ENCODE measurements at places on chromosomes 6 and 20.

DNA sequence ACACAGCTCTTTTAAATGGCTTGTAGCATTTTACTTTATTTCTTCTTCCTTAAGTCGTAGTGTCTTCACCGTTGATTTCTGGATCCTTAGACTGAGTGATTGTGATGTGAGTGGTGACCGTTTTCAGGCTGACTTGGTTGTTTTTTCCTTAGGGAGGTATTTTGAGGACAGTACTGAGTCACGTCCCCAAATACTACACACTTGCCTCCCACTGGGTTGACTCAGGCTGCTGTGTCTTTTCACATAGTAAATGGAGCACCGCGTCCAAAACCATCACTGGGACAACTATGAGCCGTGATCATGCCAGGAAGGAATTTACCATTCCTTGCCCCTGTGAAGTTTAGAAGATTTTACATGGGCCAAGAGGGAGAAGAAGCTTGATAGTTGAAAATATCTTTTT, 174.1 kb downstream of the FARS2 start:
- no peak for DNase-seq

DNA sequence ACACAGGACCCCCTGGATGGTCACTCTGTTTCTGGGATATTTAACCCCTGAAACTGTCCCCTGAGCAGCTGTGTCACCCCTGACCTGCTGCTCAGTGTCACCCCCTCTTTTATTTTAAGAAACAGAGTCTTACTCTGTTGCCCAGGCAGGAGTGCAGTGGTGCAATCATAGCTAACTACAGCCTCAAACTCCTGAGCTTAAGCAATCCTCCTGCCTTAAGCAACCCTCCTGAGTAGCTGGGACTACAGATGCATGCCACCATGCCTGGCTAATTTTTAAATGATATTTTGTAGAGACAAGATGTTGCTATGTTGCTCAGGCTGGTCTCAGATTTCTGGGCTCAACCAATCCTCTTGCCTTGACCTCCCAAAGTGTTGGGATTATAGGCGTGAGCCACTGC, 21.5 kb upstream of the GTSF1L start:
- no peak for DNase-seq

DNA sequence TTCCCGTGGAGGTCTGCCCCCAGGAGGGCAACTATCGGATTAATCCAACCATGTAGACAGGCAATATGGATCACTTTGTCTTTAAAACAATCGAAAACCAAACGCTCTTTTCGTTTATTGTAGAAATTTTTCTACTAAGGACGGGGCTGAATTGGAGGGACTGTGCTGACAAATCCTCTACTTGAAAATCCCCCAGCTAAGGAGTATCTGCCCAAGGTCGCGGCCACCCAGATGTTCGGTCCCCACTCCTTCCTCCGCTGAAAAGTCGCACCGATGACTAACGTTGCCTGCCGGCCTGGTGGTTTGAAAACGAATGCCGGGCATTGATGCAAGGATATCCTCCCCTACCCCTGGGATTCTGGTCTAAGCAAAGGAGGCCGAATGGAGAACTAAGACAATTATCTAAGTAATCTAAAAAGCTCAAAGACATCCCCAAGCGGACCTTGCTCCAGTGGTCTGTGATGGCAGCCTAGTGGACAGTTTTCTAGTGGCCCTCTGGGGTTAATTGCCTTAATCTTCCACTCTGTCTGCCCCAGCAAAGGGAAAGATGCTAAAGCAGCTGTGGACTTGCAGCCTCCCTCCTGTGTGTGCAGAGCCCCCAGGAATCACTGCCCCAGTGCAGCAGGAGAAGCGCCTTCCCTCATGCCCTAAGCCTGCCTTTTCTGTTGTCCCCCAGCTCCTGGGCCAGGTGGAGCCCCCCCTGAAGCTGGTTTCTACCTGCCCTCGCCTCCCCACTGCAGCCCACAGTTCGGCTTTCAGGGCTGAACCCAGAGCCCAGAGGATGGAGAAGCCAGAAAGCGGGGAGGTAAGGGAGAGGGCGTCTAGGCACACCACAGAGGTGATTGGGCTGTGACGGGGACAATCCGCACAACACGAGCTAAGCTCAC, 3.6 kb upstream of the FOXC1 start:
- no peak for DNase-seq

GRCh38 chr6:95169775-95170174, 407.6 kb upstream of the MANEA start:
- no peak for DNase-seq

GRCh38 chr20:22466447-22467171, 117.8 kb downstream of the FOXA2 start:
- DNase-seq = no peak

DNA sequence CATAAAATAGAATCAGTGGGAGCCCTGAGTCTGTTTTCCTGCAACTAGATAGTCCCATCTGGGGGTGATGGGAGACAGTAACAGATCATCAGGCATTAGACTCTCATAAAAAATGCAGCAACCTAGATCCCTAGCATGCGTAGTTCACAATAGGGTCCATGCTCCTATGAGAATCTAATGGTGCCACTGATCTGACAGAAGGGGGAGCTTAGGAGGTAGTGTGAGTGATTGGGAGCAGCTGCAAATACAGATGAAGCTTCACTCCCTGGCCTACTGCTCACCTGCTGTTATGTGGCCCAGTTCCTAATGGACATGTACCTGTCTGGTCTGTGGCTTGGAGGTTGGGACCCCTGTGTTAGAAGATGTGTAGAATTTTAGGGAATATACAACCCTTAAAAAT, 904.5 kb upstream of the EPHA7 start:
- no peak for DNase-seq

- DNase-seq = no peak
These were observed 3.0 kb upstream of the GCM1 start for GRCh38 chr6:53151676-53152075.

DNA sequence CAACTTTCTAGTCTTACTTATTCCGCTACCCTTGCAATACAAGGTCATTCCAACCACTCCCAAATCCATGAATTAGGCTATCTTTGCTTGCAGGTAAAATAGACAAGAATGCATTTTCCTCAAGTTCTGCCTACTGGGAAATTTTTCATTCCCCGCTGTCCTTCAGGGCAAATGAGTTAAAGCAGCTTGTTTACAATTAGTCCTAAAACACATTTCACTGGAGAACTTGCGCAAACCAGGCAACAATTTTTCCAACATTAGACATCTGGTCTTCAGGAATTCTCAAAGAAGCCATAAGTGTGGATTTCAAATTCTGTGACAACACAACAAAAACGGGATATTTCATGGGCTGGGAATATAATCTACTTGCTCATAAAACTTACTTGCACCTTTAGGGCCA, 20.4 kb downstream of the SPINT4 start:
- no peak for DNase-seq

DNA sequence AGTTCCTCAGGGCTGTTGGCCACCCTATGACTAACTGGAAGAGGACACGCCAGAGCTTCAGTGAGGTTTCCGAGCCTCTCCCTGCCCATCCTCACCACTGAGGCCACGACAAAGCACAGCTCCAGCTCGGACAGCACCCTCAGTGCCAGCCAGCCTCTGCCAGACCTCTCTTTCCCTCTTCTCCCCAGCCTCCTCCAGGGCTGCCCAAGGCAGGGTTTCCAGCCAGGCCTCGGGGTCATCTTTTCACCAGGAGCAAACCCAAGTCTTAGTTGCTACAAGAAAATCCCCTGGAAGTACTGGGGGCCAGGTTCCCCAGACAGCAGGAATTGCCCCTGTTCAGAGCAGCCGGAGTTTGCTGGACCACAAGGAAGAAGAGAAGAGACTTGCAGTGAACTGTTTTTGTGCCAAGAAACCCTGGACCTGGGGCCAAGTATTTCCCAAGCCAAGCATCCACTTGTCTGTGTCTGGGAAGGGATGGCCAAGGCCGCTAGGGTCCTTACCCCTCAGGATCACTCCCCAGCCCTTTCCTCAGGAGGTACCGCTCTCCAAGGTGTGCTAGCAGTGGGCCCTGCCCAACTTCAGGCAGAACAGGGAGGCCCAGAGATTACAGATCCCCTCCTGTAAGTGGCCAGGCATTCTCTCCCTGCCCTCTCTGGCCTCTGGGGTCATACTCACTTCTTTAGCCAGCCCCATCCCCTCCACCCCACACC, 41.6 kb downstream of the PLAGL2 start:
- no peak for DNase-seq

DNA sequence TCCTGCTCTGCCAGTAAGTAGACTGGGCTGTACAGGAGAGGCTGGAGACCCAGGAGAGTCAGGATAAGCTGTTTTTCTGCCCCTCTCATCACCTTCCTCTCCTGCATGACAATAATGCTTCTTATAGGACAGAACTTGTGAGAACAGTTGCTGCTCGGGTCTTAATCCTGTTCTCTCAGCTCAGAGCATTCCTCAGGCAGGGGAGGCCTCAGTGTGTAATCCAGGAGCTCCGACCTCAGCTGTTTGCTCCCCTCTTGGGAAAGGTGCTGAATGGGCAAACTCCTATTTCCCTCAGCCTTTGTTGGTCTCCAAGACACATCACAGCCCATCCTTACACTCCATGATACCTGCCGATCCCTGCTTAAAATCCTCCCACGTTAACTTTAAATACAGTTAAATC, 134.9 kb upstream of the LRFN2 start:
- no peak for DNase-seq

DNA sequence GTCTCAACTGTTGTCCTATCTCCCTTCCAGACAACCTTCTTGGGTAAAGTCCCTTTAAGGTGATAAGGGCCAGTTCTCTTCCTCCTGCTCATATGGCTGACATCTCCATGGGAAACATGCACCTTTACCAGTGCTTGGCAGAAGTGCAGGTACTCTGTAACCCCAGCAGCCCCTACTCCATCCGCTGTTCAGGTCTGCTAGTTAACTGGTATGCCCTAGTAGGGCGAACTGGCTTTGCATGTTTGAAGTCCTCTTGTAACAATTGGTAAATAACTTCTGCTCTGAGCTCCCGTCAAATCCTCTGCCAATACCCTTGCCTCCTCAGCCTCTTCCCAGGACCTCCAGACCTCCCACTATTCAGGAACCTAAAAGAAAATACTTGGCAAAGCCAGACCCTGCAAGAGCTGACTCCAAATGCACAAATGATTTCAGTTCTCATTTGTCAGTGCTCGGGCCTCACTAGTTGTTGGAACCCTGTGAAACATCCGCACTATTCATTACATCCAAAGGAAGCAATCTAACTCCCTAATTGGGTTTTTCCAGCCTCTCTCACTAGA, 703.7 kb downstream of the MAFB start:
- no peak for DNase-seq

Measured in hematopoietic multipotent progenitor cell (in vitro differentiated cells).